ENCODE measurements at places on chromosomes 2 and 18. TPM values are rescaled to one million over a fixed set of nuclear protein-coding genes. Genes with fewer than 3 reads are reported as not detected.
A peak's percentile ranks its signal among the peaks of the same experiment; 100 is the strongest.

DNA sequence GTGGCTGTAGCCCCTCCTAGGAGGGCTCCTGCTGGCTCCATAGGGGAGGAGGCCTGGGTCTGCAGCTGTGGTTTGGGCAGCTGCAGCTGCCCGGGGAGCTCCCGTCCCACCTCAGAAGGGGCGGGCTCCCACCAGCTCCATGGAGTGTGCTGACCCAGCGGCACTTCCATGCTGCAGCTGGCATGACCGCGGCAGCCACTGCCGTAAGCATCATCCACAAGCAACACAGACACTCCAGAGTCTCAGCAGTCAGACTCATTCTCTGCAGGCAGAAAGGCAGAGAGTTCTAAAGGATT lies 660.1 kb upstream of the RAB6C start:
- DNase-seq = no peak

- no peak for DNase-seq
Observed at GRCh38 chr18:6221602-6222014, 193.1 kb downstream of the L3MBTL4 start.

GRCh38 chr2:190420801-190421200 lies 12.6 kb downstream of the MFSD6 start:
- no peak for DNase-seq

DNA sequence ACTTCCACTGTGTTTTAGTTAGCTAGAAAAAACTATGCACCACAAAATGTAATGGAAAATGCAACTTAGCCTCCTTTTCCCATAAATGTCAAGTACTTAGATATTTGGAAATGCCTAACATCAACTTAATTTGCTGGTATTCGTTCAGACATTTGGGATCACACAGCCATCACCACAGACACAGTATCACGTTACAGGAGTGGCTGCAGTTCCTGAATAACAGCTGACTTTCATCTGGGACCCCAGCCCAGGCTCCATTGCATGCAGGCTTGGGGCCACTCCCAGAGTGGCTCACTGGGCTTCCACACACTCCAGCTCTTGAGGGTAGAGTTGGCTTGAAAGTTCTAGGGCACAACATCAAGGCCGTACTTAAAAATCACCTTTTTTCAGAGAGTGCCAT lies 9.3 kb downstream of the TMEM182 start:
- DNase-seq = no peak

DNA sequence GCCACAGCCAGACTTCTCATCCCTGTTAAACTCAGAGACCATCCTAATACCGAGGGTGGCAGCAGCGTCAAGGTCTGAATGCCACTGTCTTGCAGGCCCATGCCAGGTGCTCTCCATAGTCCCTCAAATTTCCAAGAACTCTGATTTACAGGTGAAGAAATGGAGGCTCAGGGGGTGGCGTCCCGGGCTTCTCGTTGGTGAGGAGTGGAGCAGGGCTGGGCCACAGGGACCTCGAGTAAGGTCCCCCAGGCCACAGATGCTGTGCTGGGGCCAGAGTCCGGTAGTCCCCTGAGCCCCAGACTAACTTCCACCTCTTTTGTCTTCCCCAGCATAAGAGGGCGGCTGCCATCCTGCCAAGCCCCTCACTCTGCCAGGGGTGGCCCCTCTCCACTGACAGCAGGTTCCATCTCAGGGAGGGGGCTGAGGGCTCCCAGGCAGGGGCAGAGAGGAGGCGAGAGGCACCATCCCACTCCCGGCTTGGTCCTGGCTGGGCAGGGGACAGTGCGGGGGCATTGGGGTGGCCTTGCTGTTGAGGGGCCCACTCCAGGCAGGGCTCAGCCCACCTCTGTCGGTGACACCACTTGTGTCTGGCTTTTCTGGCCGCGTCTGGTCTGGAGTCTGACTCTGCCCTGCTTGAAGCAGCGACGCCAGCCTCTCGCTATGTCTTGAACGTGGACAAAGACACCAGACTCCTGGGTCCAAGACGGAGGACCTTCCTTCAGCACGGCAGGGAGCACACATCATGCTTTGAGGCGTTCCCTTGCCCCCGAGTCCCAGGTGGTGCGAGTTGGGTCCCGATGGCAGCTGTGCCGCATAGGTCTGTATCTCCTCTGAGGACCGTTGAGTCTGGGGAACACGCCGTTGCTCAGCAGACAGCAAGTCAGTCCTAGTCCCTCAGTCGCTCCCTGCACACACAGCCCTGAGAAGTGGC lies 15.9 kb upstream of the KLHL30 start:
- DNase-seq = no peak

DNA sequence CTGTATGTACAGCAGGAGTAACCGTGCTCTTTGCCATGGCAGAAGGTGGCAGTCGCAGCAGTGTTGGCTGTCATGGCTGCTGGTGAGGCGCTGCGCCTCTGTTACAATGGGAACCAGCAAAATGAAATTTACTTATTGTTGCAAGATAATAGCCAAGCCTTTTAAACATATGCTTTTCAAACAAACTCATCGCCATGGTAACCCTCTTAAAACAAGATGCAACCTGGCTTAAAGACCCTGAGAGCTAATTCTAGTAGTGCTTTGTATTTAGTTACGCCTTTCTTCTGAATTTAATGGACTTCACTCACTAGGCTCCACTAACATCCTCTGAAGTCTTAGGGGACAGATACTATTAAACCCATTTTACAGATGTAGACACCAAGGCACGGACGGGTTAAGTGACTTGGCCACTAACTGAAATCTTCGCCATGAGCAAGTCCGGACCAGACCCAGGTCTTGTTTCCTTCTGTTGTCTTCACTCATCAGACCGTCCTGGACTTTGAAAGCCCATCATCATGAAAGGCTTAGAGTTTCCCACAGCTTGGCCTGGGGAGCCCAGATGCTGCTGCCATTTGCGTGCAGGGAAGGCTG lies 111.6 kb upstream of the ODC1 start:
- DNase-seq = peak; percentile 30

- DNase-seq = no peak
Observed at GRCh38 chr18:48882379-48882778, 68.4 kb downstream of the SMAD7 start.

DNA sequence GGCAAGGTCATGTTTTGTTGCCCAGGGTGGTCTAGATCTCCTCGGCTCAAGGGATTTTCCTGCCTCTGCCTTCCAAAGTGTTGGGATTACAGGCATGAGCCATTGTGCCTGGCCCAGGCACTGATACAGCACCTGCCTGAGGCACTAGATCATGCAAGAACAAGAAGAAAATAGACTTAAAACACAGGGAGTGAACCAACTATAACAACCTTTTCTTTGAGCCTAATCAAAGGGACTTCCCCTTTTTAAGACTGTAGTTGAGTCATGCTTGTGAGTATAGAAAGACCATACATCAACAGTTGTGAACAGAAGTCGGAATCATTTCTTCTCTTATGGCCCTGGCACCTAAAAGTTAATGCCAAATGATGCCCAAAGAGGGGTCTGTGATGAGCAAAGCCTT lies 47.9 kb upstream of the MAPRE2 start:
- DNase-seq = no peak

DNA sequence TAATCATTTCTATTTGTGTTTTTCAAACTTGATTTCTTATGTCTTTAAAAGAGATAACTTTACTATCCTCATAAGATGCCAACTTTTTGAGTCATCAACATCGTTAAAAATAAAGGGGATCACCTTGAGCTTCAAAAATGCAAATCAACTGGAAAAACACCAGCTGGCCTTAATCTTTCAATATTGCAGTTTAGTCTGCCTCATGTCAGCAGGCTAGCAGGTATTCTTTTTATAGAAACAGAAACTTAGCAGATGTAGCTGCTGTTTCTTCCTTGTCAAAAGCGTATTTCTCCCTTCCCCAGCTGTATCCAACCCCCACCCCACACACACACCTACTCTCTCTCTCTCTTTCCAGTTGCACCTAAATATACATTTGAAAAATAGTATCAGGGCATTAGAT lies 154.1 kb upstream of the ZNF804A start:
- no peak for DNase-seq

DNA sequence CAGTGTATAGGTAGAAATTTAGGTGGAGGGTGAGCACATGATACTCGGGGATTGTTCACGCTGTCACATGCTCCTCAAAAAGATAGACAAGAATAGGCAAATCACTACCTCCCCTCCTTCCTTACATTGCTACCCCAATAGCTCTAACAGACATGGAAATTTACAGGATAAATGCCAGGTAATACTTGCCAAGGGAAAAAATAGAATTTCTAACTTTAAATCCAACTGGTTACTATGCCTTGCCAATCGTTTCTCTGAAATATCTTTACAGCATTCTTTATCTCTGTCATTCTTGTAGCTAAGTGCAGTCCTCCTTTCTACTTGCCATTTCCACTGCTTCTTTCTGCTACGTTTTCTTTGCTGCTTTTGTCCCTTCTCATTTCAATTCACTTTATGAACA lies 339.8 kb upstream of the ZEB2 start:
- no peak for DNase-seq

- peak; percentile 94 for DNase-seq
Observed at GRCh38 chr2:85705680-85706039, 11.5 kb downstream of the GNLY start.

DNA sequence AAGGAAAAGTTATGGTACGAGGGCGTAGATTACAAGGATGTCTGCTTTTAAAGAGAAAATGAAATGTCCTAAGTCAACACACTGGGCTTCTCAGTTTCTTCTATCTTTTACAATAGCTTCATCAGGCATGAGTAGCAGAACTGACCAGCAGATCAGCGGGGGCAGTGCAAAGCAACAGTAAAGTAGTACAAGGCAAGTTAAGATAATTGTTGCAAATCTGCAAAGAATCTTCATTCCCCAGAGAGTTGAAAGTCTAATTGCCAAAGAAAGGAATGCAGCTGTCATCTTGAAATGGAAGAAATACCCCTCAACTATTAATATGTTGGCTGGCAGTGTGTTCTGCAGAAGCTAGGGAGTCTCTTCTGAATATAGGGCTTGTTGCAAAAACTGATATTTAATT lies 60.2 kb upstream of the SLC39A10 start:
- peak; percentile 23 for DNase-seq

DNA sequence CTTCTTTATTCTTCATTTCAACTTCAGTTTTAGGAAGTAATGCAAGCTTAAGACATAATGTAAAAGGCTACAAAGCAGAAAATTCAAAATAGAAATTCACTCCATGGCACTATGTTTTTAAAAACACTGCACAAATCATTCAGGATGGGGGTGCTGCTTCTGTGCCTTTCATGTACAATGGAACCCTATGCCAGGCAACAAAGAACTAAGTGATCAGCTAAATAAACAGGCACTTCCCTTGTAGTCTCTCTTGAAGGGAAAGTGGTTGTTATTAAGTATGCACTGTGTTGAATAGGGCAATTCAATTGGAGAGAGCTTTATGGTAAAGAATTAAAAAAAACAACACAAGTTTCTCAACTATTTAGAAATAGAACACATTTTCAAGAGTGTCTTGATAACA lies 10.9 kb upstream of the ERBB4 start:
- DNase-seq = no peak

DNA sequence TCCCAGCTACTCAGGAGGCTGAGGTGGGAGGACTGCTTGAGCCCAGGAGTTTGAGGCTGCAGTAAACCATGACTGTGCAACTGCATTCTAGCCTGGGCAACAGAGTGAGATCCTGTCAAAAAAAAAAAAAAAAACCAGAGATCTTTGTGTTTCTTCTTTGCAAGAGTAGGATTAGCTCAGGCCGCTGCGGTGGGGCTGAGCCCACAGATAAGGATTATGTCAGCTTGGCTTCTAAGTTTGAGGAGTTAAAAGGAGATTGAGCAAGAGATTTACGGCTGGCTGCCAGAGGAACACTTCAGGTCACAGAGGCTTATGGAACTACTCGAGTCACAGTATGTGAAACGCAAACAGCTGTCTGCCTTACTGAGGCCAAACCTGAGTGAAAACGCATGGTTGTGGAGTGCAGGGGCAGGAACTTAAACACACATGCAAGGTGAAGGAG lies 146.7 kb upstream of the L3MBTL4 start:
- no peak for DNase-seq

GRCh38 chr2:134039912-134040581 lies 213.8 kb upstream of the MGAT5 start:
- no peak for DNase-seq

- DNase-seq = peak; percentile 55
Observed at GRCh38 chr2:220043990-220044335, 416.5 kb downstream of the SLC4A3 start.

GRCh38 chr18:79193826-79194225 lies 124.6 kb downstream of the ATP9B start:
- no peak for DNase-seq

DNA sequence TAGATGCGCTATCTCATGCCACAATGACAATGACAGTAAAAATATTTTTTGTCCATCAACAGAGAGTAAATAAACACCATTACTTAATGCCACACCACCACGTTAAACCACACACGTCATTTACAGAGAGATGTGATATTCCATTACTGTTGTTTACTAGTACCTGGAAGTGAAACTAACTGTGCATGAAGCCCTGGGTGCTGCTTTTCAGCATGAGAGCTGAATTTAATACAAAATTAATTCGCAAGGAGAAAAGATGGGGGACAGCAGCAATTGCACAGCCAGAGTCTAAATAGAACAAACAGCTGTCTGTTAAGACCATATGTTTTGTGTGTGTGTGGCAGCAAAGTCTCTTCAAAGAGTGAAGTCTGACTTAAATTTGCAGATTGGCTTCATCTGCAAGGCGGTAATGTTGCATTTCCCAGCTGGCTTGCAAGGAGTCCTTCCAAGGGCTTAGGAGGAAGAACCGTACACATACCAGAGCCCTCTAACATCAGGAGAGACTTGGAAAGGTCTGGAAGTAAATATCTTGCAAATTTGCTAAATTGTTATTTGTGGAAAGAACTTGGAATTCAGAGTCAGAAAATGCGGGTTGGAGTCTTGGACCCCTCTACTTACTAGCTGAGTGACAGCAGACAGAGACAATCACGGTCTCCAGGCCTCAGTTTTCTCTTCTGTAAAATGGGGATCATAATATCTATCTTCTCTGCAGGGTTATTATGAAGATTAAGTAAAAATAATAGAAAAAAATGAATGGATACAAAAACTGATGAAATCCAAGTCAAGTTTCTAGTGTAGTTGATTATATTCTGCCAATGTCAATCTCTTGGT lies 127.6 kb downstream of the ALPK2 start:
- no peak for DNase-seq

GRCh38 chr2:42996528-42996927 lies 204.1 kb upstream of the HAAO start:
- DNase-seq = no peak

LOXHD1 gene
- total RNA-seq = not detected

CPO gene
- total RNA-seq = not detected

RBKS gene
- total RNA-seq = 2.8 TPM

UGT1A8 gene
- total RNA-seq = not detected

ERICH2 gene
- total RNA-seq = not detected

RTKN gene
- 17.5 TPM for total RNA-seq

CNDP1 gene
- total RNA-seq = not detected

RAX gene
- total RNA-seq = not detected
